ENCODE measurements at places on chromosomes 11 and 22. TPM values are rescaled to one million over a fixed set of nuclear protein-coding genes. Genes with fewer than 3 reads are reported as not detected.

- DNase-seq: no peak
These were observed 281 bp downstream of the TSPAN18 start for GRCh38 chr11:44727114-44727372.

- peak; percentile 69 for DNase-seq
These were observed 150.7 kb downstream of the PKNOX2 start for GRCh38 chr11:125315079-125315740.

- no peak for DNase-seq
These were observed 34.3 kb downstream of the ETS1 start for GRCh38 chr11:128552783-128553661.

DNA sequence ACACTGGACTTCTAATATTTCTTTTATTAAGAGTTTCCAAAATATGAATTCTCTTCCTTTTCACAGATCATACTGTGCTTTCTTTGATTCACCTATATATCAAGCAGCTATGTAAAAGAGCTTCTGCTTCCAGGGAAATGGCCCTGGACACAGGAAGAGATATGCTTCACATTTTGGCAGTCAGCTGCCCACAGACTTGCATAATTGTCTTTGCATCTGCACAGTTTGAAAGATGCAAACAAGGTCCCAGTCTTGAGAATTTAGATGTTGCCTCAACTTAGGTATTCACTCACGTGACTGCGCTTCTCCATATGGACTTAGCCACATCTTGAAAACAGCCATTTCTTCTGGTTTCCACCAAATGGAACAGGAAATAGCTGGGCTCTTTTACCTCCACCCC lies 92.3 kb upstream of the POU2AF2 start:
- no peak for DNase-seq

DNA sequence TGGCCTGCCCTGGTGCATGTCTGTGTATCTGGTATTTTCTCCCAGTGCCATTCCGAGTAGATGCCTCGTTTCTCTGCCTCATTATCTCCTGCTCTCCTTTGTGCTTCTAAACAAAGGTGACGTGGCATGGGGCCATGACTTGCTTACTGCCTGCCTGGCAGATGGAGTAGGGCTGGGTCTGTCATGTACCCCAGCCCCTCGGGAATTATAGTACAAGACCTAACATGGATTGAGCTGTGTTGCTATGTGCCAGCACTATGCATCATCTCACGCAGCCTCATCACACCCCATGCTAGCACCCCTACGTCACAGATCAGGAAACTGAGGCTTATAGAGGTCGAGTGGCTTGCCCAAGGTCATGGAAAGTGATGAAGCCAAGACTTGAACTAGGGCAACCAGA lies 88.1 kb downstream of the GALNT18 start:
- DNase-seq: no peak

GRCh38 chr11:119673759-119674336 lies 55.2 kb downstream of the NECTIN1 start:
- DNase-seq: no peak

- no peak for DNase-seq
These were observed 371.1 kb downstream of the SOX6 start for GRCh38 chr11:15985127-15985859.

DNA sequence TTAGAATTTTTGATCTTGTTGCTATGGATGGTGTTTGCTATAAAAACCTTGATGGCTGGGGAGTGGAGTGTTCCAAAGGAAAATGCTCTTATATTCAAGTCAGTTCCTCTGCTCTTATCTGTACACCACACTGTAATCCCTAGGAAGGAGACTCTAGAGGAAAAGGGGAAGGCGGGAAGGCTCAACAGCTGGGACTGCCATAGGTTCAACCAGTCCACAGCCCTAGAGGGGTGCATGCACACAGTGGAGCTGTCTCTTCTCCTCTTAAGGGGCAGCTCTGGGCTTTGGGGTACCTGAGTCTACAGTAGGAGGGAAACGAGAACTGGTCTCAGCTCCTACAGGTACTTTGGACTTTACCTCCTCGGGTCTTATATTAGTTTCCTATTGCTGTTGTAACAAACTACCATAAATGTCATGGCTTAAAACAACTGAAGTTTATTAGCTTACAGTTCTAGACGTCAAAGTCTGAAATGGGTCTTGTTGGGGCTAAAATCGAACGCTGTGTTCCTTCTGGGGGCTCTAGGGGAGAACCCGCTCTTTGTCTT lies 77.2 kb upstream of the ZBED5 start:
- DNase-seq: no peak

DNA sequence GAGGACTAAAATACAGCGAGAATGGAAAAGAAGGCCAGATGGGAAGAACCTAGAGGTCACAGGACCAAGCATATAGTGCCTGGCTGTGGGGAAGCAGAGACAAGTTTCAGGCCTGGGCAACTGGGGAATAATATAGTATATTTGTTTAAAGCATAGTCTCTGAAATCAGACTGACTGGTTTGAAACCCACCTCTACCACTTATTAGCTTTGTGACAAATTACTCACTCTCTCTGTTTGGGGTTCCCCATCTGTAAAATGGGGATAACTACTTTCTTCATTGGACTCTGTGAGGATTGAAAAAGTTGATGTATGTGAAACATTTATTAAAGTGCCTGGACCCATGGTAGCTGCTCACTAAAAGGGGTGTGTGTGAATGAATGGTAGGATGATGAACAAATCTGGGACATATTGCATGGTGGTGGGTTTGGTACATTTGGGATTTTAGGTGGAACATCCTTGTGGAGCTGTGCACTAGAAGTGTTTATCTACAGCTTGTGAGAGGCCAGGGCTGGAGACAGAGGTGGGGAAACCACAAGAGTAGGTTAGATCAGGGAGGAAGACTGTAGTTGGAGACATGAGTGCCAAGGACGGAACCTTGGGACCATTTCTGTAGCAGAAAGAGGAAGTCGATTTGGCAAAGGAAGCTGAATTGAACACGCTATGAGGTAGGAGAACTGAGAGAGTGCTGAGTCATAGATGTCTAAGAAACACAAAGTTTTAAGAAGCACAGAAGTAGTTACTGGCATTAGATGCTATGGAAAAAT lies 52.6 kb downstream of the SWAP70 start:
- DNase-seq: peak; percentile 42

GRCh38 chr11:3885855-3886254 lies 30.4 kb downstream of the STIM1 start:
- DNase-seq: no peak

DNA sequence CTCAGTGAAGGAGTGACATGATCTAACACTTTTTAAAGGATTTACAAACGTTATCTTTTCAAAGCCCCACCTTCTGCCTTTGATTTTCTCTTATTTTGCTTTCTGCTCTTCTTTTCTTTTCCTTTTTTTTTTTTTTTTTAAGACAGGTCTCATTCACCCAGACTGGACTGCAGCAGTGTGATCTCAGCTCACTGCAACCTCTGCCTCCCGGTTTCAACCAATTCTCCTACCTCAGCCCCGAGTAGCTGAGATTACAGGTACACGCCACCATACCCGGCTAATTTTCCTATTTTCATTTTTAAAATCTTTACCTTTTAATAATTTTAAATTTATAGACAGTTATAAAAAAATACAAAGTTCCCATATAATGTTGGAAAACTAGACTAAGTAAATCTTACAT lies 63.7 kb upstream of the RPS13 start:
- DNase-seq: no peak

DNA sequence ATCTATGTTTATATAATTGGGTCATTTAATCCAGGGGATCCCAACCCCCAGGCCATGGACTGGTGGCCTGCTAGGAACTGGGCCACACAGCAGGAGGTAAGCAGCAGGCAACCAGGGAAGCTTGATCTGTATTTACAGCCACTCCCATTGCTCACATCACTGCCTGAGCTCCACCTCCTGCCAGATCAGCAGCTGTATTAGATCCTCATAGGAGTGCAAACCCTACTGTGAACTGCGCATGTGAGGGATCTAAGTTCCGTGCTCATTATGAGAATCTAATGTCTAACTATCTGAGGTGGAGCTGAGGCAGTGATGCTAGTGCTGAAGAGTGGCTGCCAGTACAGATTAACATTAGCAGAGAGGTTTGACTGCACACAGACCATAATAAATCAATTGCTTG lies 32.8 kb downstream of the MS4A2 start:
- DNase-seq: no peak

- no peak for DNase-seq
These were observed 945 bp downstream of the ROBO3 start for GRCh38 chr11:124865902-124866851.

DNA sequence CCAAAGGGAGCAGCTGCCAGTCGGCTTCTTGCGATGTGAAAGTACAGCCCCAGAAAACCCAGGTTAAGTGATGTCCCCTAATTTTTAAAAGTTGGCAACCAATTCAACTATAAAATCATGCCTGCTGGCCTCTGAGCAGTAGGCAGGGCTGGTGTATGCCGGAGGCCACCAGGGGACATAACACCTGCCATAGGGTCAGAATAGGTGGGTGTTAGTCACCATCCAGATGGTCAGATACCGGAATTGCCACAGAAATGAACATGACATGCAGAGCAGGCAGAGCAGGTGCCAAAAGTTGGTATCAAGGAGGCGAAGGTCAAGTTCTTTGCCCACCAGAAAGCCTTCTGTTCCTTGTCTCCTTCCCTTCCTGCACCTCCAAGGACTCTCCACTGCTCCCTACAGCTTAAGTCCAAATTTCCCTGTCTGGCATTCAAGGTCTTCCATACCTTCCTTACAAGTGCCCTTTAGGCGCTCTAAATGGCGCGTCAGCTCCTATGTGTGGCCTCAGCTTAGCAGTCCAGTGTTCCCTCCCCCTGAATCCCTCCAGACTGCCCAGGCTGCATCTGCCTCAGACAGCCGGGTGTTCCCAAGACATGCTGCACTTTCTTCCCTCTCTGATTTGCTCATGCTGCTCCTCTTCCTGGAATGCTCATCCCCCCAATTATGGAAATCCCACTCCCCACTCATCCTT lies 45.1 kb downstream of the PTPRJ start:
- no peak for DNase-seq

The GGTLC2 gene
- not detected for total RNA-seq

The PGR gene
- total RNA-seq: 6.5 TPM

The LRRN4CL gene
- total RNA-seq: 6.1 TPM

The MGAT3 gene
- 13.7 TPM for total RNA-seq

The SMIM35 gene
- total RNA-seq: not detected

The LZTR1 gene
- 29.1 TPM for total RNA-seq

The DBX1 gene
- not detected for total RNA-seq

The SPDYC gene
- not detected for total RNA-seq
